NCI-H2081 (cell line): ENCODE measurements at places on chromosomes 1 and 21.
A peak's percentile ranks its signal among the peaks of the same experiment; 100 is the strongest.

DNA sequence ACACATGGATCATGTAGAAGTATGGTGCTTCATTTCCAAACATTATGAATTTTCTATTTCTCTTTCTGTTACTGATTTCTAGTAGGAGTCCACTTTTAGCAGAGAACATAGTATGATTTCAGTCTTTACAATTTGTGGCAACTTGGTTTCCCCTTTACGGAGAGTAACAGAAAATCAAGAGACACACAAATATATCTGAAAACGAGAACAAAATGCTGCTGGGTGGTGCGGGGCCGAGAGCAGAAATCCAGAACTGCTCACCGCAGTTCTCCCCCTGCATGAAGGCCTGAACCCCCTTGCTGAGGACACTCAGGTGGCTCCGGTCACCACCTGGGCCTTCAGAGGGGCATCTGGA lies 94.5 kb upstream of the FMN2 start:
- DNase-seq: no peak

GRCh38 chr1:192506741-192507155 lies 68.8 kb upstream of the RGS1 start:
- no peak for DNase-seq

- no peak for DNase-seq
Measured at GRCh38 chr1:36522461-36523229, 39.9 kb upstream of the CSF3R start.

DNA sequence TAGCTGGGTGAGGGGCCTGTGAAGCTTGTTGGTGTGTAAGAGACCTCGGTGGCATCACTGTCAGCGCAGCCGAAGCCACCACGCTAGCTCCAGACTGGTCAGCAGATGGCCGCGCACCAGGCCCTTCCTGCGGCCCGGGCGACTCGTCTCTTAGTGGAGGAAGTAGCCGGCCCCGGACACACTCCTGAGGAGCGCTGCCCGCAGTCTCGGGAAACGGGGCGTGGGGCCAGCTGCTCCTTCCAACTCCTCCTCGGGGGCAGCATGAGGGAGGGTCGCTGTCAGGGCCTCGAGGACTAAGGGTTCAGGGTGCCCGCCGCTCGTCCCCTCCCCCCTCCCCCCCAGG lies 20.4 kb downstream of the H3-3A start:
- DNase-seq: peak; percentile 47

GRCh38 chr1:161913482-161914140 lies 110.1 kb downstream of the OLFML2B start:
- DNase-seq: no peak

DNA sequence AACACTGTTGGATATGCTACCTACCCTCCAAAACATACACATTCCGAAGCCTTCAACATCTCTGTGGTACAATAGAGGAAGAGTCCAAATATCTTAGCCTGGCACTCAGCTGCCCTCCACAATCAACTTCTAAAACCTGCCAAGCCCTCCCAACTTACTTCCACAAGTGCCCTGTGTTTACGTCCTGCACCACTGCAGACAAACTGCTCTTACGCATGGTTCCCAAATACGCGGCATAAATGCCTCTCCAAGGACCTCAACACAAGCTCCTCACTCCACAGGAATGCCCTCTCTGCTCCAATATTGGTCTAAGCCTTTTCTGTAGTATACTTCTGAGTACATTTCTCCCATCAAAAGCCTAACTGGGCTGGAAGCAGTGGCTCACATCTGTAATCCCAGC lies 6.8 kb downstream of the AK2 start:
- DNase-seq: no peak

- no peak for DNase-seq
Measured at GRCh38 chr1:97943354-97943753, 22.5 kb upstream of the DPYD start.

GRCh38 chr1:45009956-45010854 lies 919 bp downstream of the HECTD3 start:
- DNase-seq: peak; percentile 67

- no peak for DNase-seq
Measured at GRCh38 chr1:54011316-54012007, 6.5 kb downstream of the LDLRAD1 start.

DNA sequence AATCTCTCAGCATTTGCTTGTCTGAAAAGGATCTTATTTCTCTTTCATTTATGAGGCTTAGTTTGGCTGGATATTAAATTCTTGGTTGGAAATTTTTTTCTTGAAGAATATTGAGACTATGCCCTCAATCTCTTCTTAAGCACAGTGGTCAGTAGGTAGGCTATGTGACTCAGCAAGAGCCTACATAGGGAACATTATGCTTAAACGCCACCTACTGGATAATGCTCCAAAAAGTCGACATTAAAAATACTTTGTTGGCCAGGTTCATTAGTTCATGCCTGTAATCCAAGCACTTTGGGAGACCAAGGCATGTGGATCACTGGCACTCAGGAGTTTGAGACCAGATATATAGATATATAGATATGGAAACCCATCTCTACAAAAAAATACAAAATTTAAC lies 678.0 kb upstream of the USP24 start:
- DNase-seq: peak; percentile 3

DNA sequence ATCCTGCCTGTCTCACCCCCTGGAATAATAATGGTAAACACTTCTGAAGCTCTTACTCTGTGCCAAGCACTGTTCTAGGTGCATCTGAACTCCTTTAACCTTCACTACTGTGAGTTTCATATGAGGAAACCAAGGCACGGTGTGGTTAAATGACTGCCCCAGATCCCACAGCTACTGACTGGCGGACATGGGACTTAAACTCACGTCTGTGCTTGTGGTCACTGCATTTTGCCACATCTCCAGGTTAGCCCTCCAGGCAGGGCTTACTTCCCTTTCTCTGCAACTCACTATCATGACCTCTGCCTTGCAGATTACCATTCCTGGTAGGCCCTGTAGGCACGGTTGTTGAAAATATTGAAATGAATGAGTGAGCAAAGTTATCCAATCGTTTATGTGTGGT lies 83.4 kb downstream of the ADSS2 start:
- DNase-seq: no peak

- DNase-seq: no peak
Measured at GRCh38 chr1:45679123-45679522, 7.2 kb downstream of the GPBP1L1 start.

DNA sequence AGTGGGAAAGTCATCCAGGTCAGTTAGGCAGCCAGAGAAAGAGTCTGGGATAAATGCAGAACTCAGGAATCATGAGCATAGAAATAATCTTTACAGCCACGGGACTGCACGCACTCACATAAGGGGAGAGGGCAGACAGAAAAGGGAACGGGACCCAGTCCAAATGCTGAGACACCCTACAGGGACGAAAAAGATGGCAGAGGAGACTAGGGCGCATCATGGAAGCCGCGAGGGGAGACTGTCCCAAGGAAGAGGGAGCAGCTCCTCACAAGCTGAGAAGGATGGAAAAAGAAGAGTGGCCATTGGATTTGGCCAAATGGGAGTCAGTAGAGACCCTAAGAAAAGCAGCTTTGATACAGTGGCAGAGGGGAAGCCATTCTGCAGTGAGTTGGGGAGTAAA lies 102.9 kb upstream of the TLR5 start:
- no peak for DNase-seq

DNA sequence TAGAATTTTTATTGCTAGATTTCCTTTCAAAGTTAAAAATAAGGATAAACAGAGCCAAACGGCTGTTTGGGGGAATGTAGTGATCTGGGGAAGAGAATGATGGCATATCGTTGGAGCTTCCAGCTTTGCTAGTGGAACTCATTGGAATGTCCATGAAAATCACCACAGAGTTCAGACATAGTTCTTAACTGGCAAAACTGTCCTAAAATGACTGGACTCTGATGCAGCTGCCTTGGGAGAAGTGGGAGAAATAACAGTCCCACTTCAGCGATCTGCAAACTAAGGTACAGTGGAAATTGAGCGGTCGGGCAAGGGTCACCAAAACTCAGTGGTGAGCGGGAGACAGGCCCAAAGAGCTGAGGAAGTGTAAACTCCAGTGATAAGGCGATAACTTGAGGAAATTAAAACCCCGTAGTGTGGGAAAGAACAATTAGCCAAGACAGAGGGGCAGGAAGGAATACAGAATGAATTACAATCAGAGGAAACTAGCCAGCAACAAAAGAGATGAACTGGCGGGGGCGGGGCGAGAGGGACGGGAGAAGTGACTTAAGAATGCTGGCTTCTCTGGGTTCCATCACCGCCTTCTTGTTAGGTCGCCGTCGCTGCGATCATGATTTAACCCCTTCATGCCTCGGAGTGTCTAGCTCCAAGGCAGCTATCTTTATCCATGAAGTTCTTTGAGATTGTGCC lies 89.8 kb upstream of the ARHGAP29 start:
- DNase-seq: no peak

GRCh38 chr1:176880955-176881595 lies 283.4 kb downstream of the ASTN1 start:
- peak; percentile 63 for DNase-seq

GRCh38 chr1:51691920-51692319 lies 75.0 kb downstream of the OSBPL9 start:
- no peak for DNase-seq

- DNase-seq: no peak
Measured at GRCh38 chr1:216261631-216262030, 161.6 kb downstream of the USH2A start.

DNA sequence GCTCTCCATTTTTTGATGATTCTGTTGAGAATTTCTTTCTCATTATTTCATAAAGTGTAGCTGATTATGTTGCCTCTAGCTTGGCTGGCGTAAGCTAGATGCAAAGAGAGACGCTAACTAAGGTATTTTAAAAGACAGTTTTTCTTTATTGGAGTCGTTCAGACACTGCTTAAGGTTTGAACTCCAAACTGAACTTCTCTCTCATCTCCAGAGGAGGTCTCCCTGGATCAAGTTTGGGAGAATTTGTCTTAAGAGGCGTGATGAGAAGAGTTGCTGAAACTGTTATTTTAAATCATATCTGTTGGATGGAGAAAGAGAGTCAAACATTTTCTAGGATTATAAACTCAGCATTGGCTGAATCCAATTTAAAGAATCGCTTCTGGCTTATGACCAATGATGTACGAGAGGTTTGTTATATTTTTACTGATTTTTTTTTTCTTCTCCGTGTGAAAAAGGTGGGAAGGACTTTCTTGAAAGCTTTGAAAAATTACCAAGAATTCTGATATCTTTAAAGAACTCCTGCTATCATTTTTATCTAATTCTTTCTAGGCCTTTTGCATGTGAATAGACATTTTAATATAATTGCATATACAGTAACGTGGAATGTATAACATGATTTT lies 34.0 kb downstream of the MAP3K7CL start:
- no peak for DNase-seq

DNA sequence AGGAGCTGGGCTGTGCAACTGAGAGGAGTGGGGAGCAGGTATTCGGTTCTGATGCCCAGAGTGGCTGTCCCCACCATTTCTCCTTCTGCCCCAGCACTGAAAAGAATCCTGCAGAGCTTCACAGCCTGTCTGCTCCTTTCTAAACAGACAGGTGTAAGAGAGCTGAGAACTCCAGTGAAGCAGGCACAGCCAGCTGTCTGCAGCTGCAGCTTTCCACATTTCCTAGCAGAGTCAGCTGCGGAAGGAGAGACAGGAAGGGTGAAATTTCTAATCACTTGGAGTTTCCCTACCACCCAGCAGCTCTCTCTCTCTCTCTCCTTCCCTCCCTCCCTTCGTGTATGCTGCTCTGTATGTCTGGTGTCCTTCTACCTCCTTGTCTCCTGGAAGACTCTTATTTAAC lies 40.5 kb upstream of the GJB5 start:
- no peak for DNase-seq

- DNase-seq: peak; percentile 23
Measured at GRCh38 chr1:47738560-47739182, 258.5 kb downstream of the TRABD2B start.

DNA sequence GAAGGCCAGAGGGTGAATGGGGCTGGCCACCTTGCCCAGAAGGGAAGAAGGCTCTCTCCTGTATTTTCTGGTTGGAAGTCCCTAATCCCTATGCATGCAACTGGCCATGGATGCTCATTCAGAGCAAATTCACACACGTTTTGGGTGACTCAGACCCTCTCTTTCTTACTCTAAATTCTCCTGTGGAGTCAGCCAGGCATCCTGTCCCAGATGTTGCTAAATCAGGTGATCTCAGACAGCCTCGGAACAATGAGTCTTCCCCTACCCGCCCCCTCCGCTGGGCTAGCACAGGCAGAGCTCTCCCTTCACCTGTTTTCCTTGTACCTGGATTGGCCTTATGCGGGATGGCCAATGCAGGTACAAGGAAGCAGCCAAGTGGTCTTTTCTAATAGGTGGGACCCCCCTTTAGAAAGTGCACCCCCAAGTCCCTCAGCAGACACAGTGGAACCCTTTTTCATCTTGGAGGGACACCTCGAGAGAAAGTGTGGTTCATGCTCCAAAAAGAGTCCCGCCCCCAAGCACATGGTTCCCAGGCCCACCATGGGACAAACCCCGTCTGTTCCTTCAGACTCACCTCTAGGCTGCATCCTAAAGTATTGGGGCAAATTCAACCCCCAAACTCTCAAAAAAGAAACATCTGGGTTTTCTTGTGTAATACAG lies 8.6 kb downstream of the S100A6 start:
- no peak for DNase-seq

DNA sequence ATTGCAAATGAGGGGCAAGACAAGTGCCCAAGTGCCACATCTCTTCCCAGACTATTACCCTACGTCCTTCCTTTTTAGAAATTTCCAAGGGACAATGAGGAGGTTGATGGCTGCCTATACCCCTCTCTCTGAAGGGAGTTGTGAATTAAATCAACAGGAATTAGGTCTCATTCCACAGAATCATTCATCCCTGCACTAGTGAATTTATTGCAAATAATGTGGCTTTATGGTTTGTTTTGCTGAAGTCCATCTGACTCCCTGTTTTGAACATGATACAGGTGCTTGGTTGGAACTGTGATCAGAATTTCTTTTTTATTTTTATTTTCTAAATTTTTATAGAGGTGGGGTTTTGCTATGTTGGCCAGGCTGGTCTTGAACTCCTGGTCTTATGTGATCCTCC lies 34.3 kb upstream of the THEM4 start:
- DNase-seq: no peak

GRCh38 chr1:245873883-245874671 lies 633.0 kb downstream of the SMYD3 start:
- no peak for DNase-seq

DNA sequence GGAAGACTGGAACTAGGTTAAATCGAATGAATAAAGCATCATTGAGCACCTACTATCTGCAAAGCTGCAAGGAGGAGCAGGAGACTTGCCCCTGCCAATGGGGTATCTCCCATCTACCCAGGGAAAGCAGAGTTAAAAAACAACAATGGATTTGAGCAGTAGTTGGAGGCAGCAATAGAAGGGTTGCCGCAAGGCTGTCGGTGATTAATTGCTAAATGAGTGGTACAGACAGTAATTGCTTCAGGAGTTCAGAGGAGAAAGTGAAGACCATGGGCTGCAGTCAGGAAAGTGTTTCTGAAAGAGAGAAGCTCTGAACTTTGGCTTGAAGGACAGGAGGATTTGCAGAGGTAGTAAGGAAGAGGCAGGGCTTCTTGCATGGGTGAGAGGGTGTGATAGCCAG lies 152.9 kb downstream of the ACTL8 start:
- no peak for DNase-seq

- no peak for DNase-seq
Measured at GRCh38 chr1:178531887-178532286, 19.0 kb downstream of the TEX35 start.
